ENCODE measurements at places on chromosomes 1 and 21.

DNA sequence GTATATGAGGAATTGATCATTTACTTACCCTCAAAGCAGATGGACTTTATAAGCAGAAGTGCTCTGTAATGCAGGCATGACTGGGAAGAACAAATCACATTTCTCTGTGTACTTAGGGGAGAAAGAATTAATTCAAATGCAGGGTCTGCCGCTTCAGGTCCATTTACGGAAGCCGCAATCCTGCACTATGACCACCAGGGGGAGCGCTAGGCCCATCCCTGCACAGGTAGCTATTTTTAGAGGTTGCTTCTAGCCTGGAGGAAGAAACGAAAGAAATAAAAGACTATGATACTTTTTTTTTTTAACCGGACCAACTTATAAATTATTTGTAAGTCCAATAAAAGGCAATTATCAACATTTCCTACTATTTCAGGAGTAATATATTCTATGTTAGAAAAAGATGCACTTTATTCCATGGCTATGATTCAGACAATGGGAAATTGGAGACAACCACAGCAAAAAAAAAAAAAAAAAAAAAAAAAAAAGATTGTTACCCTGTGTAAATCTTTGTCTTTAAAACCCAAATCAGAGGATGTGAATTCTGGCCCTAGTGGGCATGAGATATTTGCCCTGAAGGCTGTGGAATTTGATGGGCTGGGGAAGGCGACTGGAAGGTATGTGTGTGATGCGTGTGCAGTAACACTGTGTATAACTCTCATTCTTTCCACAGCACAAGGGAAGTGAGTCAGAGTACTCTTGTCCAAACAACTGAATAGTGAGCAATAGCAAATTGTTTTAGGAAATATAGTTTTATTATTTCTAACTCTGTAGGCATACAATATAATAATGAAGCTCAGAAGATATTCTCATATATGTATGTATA lies 12.9 kb upstream of the FYB2 start:
- peak; percentile 82 for DNase-seq

DNA sequence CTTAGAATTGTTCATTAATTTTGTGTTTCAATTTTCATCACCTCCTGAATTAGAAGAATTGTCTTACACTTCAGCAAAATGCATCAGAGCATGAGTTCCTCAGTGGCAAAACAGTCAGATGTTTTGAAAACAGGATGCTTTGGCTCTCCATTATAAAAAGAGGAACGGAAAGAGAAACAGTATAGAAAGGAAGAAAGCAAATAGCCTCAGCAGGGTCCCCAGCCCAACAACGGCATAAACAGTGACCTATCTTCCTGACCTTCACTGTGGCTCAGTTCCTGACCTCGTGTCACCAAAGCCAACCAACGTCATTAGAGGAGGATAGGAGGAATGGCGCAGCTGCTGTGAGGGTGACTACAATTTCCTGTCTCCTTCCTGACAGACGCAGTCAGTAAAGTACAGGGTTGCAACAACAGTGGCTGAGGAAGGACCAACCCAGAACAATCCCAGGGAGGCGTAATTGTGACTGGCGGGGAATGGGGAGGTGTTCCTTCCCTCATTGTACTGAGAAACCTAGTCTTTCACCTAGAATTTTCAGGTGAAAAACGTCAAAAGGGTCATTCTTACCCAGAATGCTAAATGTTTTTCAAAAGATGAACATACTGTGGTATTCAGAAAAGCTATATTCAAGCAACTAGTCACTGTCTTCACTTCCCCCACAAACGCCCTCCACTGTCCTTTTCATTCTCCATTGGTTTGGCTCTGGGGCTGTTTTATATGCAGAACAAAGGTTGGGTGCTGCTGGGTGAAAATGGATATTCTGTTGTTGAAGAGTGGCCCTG lies 197.9 kb upstream of the SGIP1 start:
- DNase-seq: no peak

DNA sequence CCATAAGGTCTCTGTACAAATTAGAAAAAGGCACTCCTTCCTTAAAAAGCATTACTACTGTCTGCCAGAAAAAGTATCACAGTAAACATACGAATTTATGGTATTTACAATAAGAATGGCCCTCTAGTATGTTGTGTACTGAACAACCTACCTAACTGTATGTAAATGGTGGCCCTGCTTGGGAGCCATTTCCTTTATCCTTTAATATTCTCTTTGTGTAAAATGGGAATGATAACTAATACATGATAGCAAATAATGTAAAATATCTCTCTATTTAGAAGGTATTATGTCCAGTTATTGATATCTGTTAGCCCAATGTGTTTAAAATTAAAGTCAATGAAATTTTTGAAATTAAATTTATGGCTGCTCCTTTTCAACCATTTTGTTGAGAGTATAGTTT lies 5.2 kb downstream of the DR1 start:
- no peak for DNase-seq

GRCh38 chr1:216793973-216794372 lies 70.7 kb upstream of the ESRRG start:
- DNase-seq: no peak

GRCh38 chr1:160053548-160054365 lies 16.2 kb downstream of the KCNJ10 start:
- no peak for DNase-seq

GRCh38 chr1:218164111-218164929 lies 120.8 kb upstream of the RRP15 start:
- DNase-seq: no peak

GRCh38 chr1:3821447-3821846 lies 25.1 kb upstream of the LRRC47 start:
- DNase-seq: no peak

Data from erythroblast (primary cell).